Karpas-422 (cell line): ENCODE measurements at places on chromosomes 13 and 19. TPM values are rescaled to one million over a fixed set of nuclear protein-coding genes. Genes with fewer than 3 reads are reported as not detected.

- no peaks in the 10 kb centered on the region for H3K27me3 ChIP-seq
- H3K4me3 ChIP-seq: peak within 1 kb of the TSS; percentile 52; the same call in 1 of the 2 replicates
- peaks cover 60% of the 10 kb centered on the region for H3K4me1 ChIP-seq
- DNase-seq: peak; percentile 71
- H3K36me3 ChIP-seq: no peaks in the 10 kb centered on the region
These were observed at the start of gene CD70 for GRCh38 chr19:6590827-6591319. Gene CD70, minus strand, starts transcription at chr19:6591150. Its CDS starts 148 bp downstream, at chr19:6591002.

DNA sequence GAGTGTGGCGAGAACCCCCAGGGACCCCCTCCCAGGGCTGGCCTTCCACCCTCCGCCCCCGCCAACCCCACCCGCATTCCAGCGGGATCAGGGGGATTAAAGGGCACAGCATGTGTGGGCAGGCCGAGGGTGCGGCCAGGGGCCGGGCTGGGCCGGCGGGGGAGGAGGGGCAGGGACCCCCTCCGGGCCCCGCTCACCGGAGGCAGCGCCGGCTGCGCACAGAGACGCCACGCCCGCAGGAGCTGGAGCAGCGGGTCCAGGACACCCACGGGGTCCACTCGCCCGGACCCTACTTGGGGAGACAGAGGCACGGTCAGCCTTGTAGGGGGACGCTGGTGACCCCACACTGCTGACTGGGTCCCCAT lies 2.4 kb downstream of the ADAMTSL5 start:
- no peak overlapping the region for H3K4me3 ChIP-seq
- 0 out of 2 replicates have a peak, but pooled peaks cover 2% of the 10 kb centered on the region for H3K4me1 ChIP-seq
- H3K27ac ChIP-seq: no peak overlapping the region
- no peaks in the 10 kb centered on the region for H3K27me3 ChIP-seq
- no peaks in the 10 kb centered on the region for H3K36me3 ChIP-seq

GRCh38 chr19:16295057-16295456 lies 29.6 kb upstream of the KLF2 start:
- H3K27me3 ChIP-seq: no peaks in the 10 kb centered on the region
- H3K36me3 ChIP-seq: no peaks in the 10 kb centered on the region
- no peaks in the 10 kb centered on the region for H3K4me1 ChIP-seq
- H3K27ac ChIP-seq: no peak overlapping the region

DNA sequence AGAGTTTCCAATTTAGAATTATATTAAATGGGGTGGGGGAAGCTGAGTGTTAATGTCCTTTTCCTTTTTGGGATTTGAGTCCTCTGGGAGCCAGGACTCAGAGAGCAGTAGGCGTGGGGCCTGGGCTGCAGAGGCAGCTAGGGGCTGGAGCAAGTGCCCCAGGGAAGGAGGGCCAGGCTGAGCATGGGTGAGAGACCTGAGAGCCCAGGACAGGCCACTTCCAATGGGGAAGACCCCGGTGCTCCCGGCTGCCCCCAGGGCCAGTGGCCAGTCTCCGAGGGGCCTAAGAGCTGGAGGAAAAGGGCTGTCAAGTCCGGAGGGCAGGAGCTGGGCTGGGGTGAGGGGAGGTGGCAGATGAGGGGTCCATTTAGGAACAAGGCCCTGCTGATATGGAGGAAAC lies 371.5 kb downstream of the ZNF536 start:
- no peak overlapping the region for H3K4me3 ChIP-seq
- DNase-seq: no peak
- H3K27ac ChIP-seq: no peak overlapping the region
- no peaks in the 10 kb centered on the region for H3K4me1 ChIP-seq

GRCh38 chr13:29718694-29719093 lies 123.2 kb upstream of the SLC7A1 start:
- H3K27ac ChIP-seq: no peak overlapping the region
- no peak for DNase-seq
- no peaks in the 10 kb centered on the region for H3K4me1 ChIP-seq
- no peaks in the 10 kb centered on the region for H3K36me3 ChIP-seq

GRCh38 chr13:98839856-98840769 lies 87.6 kb upstream of the SLC15A1 start:
- H3K27ac ChIP-seq: no peak overlapping the region
- DNase-seq: peak; percentile 77
- no peaks in the 10 kb centered on the region for H3K27me3 ChIP-seq

GRCh38 chr13:98537306-98537705 lies 39.6 kb downstream of the STK24 start:
- no peak overlapping the region for H3K27ac ChIP-seq
- no peak overlapping the region for H3K4me3 ChIP-seq
- DNase-seq: no peak
- H3K36me3 ChIP-seq: no peaks in the 10 kb centered on the region
- H3K27me3 ChIP-seq: no peaks in the 10 kb centered on the region
- peaks cover 10% of the 10 kb centered on the region for H3K4me1 ChIP-seq

GRCh38 chr13:75124415-75124814 lies 357.6 kb downstream of the TBC1D4 start:
- no peaks in the 10 kb centered on the region for H3K4me1 ChIP-seq
- no peaks in the 10 kb centered on the region for H3K36me3 ChIP-seq
- no peaks in the 10 kb centered on the region for H3K27me3 ChIP-seq
- H3K4me3 ChIP-seq: no peak overlapping the region

GRCh38 chr19:29510701-29511265 lies 15.0 kb upstream of the VSTM2B start:
- no peak for DNase-seq
- H3K27ac ChIP-seq: no peak overlapping the region
- H3K27me3 ChIP-seq: no peaks in the 10 kb centered on the region
- H3K4me3 ChIP-seq: no peak overlapping the region
- H3K36me3 ChIP-seq: no peaks in the 10 kb centered on the region
- no peaks in the 10 kb centered on the region for H3K4me1 ChIP-seq

- peaks cover 5% of the 10 kb centered on the region for H3K4me1 ChIP-seq
- no peaks in the 10 kb centered on the region for H3K36me3 ChIP-seq
These were observed 57.3 kb upstream of the CEACAM8 start for GRCh38 chr19:42652021-42652420.

DNA sequence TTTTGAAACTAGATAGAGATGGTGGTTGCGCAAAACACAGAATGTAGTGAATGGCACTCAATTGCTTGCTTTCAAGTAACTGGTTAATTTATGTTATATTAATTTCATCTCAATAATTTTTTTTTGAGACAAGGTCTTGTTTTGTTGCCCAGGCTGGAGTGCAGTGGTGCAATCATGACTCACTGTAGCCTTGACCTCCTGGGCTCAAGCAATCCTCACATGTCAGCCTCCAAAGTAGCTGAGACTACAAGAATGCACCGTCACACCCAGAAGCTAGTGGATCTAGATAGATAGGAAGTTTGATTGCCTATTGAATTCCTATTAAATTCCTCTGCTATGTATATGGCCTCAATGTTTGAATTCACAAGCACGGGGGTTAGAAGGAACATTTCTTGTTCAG lies 26.4 kb upstream of the ADGRE2 start:
- H3K27me3 ChIP-seq: no peaks in the 10 kb centered on the region
- H3K4me1 ChIP-seq: no peaks in the 10 kb centered on the region
- no peak for DNase-seq
- H3K27ac ChIP-seq: no peak overlapping the region
- H3K36me3 ChIP-seq: no peaks in the 10 kb centered on the region
- H3K4me3 ChIP-seq: no peak overlapping the region

DNA sequence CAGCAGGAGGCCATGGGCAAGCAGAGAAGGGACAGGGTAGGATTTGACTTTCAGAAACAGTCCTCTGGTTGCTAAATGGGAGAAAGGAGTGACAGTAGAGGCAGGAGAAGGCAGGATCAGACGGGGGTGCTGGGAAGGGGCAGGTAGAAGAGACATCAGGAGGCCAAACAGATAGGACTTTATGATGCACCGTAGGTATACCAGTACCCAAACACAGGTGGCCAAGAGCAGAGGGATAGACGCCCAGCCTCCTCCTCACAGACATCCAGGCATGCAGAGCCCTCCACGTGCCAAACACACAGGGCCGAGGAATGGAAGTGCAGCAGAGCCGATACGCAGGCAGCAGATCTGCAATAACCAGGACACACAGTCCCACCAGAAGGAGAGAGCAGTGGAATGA lies 1.3 kb upstream of the AXL start:
- no peaks in the 10 kb centered on the region for H3K27me3 ChIP-seq
- H3K36me3 ChIP-seq: no peaks in the 10 kb centered on the region
- no peak overlapping the region for H3K4me3 ChIP-seq
- DNase-seq: no peak
- H3K27ac ChIP-seq: no peak overlapping the region
- no peaks in the 10 kb centered on the region for H3K4me1 ChIP-seq

DNA sequence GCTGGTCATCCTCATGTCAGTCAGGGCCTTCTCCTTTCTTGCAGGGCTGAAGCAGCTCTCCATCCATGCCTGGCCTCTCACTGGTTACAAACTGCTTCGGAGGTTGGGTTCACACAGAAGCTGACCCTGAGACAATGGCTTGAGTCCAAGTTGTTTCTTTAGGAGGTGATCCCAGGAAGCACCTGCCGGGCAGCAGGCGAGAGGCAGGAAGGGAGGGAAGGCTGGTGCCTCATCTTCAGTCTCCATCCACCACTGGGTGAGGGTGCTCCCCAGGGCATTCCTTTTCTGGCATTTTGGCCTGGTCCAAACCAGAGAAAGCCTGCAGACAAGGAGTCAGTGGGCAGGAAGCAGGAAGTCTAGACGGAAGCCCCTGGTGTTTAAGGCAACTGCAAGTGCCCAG lies 17.6 kb upstream of the SPATA13 start:
- no peak overlapping the region for H3K27ac ChIP-seq
- H3K4me1 ChIP-seq: no peaks in the 10 kb centered on the region
- no peak overlapping the region for H3K4me3 ChIP-seq
- H3K27me3 ChIP-seq: no peaks in the 10 kb centered on the region
- DNase-seq: no peak

GRCh38 chr13:72025836-72026235 lies 158.8 kb upstream of the DACH1 start:
- no peak overlapping the region for H3K27ac ChIP-seq
- H3K27me3 ChIP-seq: no peaks in the 10 kb centered on the region
- no peaks in the 10 kb centered on the region for H3K36me3 ChIP-seq
- no peak overlapping the region for H3K4me3 ChIP-seq
- DNase-seq: no peak

GRCh38 chr19:11787536-11787935 lies 10.8 kb upstream of the ZNF491 start:
- H3K4me1 ChIP-seq: no peaks in the 10 kb centered on the region
- no peak overlapping the region for H3K27ac ChIP-seq
- H3K4me3 ChIP-seq: no peak overlapping the region
- no peak for DNase-seq
- H3K36me3 ChIP-seq: peaks cover 10% of the 10 kb centered on the region

- no peaks in the 10 kb centered on the region for H3K36me3 ChIP-seq
- no peak for DNase-seq
- H3K27me3 ChIP-seq: no peaks in the 10 kb centered on the region
- H3K4me3 ChIP-seq: no peak overlapping the region
These were observed 9.5 kb downstream of the PCDH17 start for GRCh38 chr13:57641051-57641450.

DNA sequence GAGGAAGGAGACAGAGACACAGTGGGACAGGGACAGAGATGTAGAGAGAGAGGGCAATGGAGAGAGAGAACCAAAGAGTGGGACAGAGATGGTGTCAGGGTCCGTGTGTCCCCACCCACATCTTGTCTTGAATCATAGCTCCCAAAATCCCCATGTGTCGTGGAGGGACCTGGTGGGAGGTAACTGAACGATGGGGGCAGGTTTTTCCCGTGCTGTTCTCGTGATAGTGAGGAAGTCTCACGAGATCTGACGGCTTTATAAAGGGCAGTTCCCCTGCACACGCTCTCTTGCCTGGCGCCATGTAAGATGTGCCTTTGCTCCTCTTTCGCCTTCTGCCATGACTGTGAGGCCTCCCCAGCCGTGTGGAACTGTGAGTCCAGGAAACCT lies 7.5 kb upstream of the PLA2G4C start:
- no peak for DNase-seq
- no peaks in the 10 kb centered on the region for H3K4me1 ChIP-seq
- H3K27ac ChIP-seq: no peak overlapping the region

DNA sequence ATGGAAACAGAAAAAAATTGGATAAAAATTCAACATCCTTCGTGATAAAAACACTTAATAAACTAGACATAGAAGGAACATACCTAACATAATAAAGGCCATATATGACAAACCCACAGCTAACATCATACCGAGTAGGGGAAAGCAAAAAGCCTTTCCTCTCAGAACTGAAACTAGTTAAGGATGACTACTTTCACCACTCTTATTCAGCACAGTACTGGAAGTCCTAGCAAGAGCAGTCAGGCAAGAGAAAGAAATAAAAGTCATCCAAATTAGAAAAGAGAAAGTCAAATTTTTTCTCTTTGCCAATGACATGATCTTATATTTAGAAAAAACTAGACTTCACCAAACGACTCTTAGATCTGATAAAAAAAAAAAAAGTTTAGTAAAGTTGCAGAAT lies 25.8 kb upstream of the SLC7A9 start:
- no peaks in the 10 kb centered on the region for H3K27me3 ChIP-seq
- no peak for DNase-seq
- no peak overlapping the region for H3K27ac ChIP-seq
- no peak overlapping the region for H3K4me3 ChIP-seq
- no peaks in the 10 kb centered on the region for H3K36me3 ChIP-seq

- H3K27me3 ChIP-seq: no peaks in the 10 kb centered on the region
- H3K27ac ChIP-seq: no peak overlapping the region
- no peaks in the 10 kb centered on the region for H3K36me3 ChIP-seq
- no peaks in the 10 kb centered on the region for H3K4me1 ChIP-seq
These were observed 6.4 kb upstream of the KLK6 start for GRCh38 chr19:50975766-50976165.

DNA sequence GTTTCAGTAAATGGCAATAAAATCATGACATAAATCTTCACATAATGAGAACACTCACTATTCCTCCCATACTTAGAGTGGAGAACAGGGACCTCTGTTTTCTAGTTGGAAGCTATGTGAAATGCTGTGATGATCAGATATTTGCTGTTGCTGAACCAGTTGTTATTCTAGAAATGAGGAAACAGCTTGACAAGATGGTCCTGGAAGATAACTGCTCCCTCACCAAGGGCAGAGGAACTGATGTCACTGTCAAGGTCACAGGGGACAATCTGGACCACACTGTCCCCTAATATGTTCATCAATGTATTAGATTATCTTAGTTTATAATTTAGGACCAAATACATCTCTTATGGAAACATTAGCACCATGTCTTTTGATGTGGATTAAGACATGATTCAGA lies 1173.3 kb downstream of the PCDH17 start:
- H3K27ac ChIP-seq: no peak overlapping the region
- no peak for DNase-seq
- no peaks in the 10 kb centered on the region for H3K4me1 ChIP-seq
- H3K27me3 ChIP-seq: no peaks in the 10 kb centered on the region

The FFAR3 gene
- not detected in 2 replicates for total RNA-seq

The RDH8 gene
- total RNA-seq: not detected in 2 replicates

The ZNF93 gene
- total RNA-seq: 14.3 and 31.4 TPM in 2 replicates

The C19orf73 gene
- 3.4 and 5.5 TPM in 2 replicates for total RNA-seq

The CLIP3 gene
- total RNA-seq: 0.72 and 1.2 TPM in 2 replicates

The LRRC8E gene
- total RNA-seq: not detected in 2 replicates

The TINCR gene
- 0.04 TPM in 1 of 2 replicates, not detected in the other for total RNA-seq

The ZNF256 gene
- 0.75 and 3.8 TPM in 2 replicates for total RNA-seq

The TEX26 gene
- not detected in 2 replicates for total RNA-seq

The CLEC4G gene
- total RNA-seq: not detected in 2 replicates

The CELF5 gene
- not detected in 2 replicates for total RNA-seq

The CYP2B6 gene
- total RNA-seq: not detected in 2 replicates

The ZFP36 gene
- 10.3 and 16.3 TPM in 2 replicates for total RNA-seq
